ENCODE measurements at places on chromosomes 3 and 15.

- DNase-seq, result no peak
These were observed 83.4 kb downstream of the GABRB3 start for GRCh38 chr15:26689462-26689861.

GRCh38 chr15:71659730-71660067 is 150.7 kb upstream of the NR2E3 start:
- DNase-seq, result no peak

DNA sequence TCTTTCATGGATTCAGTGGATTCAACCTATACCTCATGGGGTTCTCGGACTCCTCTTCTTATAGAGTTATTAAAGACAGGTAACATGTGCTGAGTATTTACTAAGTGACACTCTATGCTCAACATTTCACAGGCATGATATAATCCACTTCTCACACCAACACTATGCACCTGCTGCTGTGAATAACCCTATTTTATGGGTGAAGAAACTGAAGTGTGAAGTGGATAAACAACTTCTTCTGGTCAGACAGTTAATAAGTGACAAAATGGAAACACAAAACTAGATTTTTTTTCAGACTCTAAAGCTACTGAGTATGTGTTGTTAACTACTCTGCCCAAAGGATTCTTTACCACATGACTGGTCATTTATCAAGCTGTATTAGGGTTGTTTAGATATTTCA is 403.5 kb downstream of the DIPK2A start:
- no peak for DNase-seq

- DNase-seq, result no peak
These were observed 97.0 kb upstream of the SNRPN start for GRCh38 chr15:24857763-24858162.

- DNase-seq, result no peak
These were observed 9.3 kb upstream of the C15orf61 start for GRCh38 chr15:67511606-67512005.

GRCh38 chr3:70583682-70584081 is 271.2 kb upstream of the MDFIC2 start:
- DNase-seq, result no peak

GRCh38 chr3:87270908-87271700 is 5.3 kb downstream of the POU1F1 start:
- no peak for DNase-seq

DNA sequence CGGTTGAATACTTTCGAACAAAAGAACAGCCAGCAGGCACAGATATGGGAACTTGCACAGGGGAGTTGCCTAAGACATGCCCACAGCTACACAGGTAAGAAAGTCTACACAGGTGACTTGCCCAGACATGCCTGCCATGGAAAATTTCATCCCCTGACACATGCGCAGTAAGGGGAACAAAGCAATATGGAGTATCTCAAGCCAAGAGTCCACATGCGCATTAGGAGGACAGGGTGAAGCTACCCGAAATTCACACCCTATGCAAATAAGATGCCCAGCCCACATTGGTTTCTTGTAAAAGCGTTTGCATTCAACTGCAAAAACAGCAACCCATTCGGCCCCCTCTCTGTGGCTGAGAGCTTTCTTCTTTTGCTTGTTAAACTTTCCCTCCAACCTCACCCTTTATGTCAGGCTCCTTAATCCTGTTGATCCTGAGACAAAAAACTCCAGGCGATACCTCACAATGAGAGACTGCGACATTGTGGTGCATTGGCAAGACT is 49.3 kb upstream of the TRPM1 start:
- no peak for DNase-seq

GRCh38 chr3:170387950-170388349 is 30.4 kb downstream of the SKIL start:
- DNase-seq, result no peak

DNA sequence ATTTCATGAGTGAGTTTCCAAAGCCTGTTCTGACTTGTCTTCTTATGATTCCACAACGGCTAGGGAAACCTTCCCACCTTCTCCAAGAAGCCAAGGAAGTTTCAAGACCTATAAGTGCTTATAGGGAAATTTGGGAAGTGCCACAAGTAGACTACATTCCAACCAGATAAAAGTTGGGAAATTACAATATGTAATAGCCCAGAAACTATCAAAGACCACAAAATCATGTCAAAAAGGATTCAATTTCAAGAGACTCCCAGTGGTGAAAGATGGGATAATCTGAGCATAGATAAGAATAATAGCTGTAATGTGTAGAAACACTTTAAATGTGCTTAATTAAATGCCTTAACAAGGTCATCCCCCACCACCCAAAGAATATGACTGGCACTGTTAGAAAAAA is 169.2 kb upstream of the SLC2A2 start:
- DNase-seq, result no peak

GRCh38 chr3:62259924-62260323 is 113.4 kb downstream of the FEZF2 start:
- no peak for DNase-seq

DNA sequence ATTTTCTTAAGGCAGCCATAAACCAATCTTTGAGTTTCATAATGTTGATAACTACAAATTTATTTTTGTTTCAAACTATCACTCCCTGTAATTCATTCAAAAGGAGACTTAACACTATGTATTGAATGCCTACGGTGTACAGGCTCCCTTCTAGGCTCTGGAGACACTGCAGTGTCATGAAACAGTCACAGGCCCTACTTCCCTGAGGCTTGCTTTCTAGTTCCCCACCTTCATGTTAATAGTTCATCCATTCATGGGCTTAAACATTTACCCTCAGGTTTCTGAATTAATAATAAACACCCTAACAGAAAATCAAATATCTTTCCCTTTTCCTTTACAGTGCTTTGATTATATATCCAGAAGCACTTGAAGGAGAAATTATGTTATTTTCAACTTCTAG is 168.7 kb downstream of the CHL1 start:
- no peak for DNase-seq

GRCh38 chr3:34212175-34212574 is 413.7 kb downstream of the PDCD6IP start:
- no peak for DNase-seq

GRCh38 chr3:13581485-13582365 is 32.8 kb downstream of the FBLN2 start:
- DNase-seq, result no peak

DNA sequence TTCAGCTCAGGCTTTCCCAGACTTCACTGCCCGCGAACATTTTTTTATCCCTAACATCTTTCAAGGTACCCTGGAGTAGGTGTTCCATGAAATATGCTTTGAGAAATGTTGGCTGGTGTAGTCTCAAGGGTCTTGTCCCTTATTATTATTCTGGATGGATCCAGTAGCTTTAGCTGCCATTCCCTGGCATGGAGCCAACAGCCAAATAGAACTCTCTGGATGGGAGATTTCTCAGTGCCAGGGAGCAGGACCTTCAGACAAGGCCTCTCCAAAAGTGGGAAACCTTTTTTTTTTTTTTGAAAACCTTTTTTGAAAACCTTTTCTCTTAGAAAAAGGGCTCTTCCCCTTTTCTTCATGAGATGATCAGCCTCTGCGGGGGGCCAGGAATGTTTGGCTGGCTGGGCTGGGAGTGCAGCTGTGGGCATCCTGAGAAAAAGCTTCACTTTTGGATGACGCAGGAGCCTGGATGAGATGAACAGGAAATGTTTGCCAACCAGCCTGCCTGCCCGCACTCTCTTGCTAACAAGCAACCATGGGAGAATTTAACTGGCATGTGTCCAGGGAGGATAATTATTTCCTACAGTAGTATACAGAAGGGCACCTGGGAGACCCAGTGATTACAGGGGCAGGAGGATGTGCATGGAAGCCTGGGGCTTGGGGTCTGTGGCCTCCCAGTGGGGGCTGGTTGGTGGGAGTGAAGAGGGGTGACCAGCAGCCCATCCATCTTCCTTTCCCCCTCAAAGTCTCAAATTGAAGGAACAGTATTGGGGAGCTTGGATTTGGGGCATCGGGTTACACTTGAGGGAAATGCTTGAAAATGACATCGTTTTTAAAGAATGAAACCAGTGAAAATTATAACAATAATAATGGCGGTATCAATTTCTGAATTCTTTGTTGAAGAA is 109.1 kb upstream of the LRIG1 start:
- DNase-seq, result no peak

DNA sequence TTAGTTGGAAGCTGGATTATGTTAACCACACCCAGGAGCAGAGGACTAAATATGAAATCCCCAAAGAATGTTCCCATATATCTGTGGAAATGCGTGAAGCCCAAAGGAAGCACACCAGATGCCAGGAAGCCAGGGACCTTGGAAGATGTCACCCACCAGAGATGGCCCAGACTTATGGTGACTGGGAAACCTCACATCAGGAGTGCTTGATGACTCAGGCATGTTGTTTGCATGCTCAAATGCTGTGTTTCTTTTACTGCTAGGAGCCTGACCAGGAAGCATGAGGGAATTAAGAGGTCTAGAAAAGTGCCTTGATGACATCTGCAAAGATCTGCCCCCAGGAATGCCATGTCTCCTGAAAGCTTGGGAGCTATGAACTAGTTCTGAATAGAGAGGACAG is 109.0 kb upstream of the SLC2A2 start:
- DNase-seq, result no peak

DNA sequence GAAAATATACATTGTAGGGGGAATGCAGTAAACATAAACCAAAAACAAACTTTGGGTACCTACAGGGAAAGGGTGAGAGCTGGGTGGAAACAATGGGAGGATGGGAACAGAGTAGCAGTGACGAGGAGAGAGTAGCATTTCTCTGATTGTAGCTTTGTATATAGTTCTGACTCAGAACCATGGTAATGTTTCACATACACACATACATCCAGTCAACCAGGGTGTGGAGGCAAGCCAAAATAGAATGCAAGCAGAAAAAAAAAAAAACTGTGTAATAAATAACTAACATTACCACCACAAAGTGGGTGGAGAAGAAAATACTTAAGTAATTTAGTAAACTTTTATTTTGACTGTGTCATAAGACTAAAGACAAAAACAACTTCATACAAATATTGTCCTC is 27.2 kb downstream of the BCL2A1 start:
- DNase-seq, result no peak

- DNase-seq, result no peak
These were observed 10.1 kb downstream of the MKRN2 start for GRCh38 chr3:12566976-12567375.

Data from stimulated activated CD8-positive, alpha-beta memory T cell treated with anti-CD3 and anti-CD28 coated beads, Interleukin-4, amount 100 ng/mL, for 1 hour (primary cell).